ENCODE measurements at places on chromosomes 6 and 20.

- no peak for DNase-seq
Measured at GRCh38 chr20:58646257-58646656, 4.8 kb upstream of the STX16 start.

GRCh38 chr20:50320901-50321796, 130.5 kb downstream of the CEBPB start:
- DNase-seq, result peak; percentile 94

GRCh38 chr6:27031302-27031701, 216.2 kb upstream of the PRSS16 start:
- no peak for DNase-seq

GRCh38 chr6:47785182-47785581, 3.4 kb downstream of the OPN5 start:
- no peak for DNase-seq

GRCh38 chr6:167103041-167103891, 19.6 kb upstream of the CCR6 start:
- no peak for DNase-seq

GRCh38 chr6:163437466-163437865, 22.9 kb downstream of the QKI start:
- no peak for DNase-seq
